ENCODE measurements at places on chromosomes 1 and 21.

DNA sequence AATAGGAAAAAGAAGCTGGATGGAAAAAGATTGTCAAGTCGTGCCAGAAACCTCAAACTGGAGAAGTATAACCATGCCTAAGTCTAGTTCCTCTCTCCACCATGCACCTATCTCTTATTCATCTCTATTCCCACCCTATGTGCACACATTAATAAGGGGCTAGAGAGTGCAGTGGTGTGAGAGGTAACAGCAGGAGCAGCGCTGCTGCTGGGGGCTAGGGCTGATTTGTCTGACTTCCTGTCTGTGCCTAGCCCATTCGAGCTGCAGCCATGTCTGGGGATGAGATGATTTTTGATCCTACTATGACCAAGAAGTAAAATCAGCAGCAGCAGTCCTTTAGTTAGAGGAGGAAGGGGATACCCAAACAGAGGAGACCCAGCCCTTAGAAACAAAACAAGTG, 43.0 kb downstream of the TRIM33 start:
- DNase-seq, result no peak

DNA sequence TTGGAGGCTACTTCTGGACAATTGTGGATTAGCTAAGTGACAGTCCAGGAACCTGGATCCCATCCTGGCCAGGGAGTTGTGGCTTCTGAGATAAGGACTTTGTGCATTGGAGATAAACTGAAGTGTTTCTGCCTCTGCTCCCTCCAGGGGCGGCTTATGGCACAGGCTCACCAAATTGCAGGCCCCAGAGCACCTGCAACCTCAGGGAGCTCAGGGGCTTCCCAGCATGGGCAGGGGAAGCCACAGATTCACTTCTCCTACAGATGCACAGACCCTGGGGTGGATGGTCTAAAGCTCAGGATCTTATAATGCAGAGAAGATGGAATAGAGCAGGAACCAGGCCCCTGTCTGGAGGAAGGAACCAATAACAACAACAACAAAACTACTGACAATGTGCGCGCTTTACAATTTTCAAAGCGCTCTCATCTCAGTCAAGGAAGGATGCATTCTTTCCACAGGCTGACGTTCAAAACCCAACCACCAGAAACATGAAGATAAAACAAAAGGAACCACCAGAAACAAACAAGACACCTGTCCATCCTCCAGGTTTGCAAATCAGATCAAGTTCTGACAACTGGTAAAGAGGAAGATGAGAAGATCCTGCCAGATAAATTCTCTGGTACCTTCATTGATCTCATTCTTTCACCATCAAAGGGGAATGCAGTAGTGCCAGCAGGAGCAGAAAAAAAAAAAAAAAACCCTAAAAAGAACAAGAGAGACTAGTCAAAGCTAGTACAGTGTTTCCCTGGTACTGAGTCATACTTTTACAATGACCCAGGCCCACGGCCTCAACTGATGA, 121.0 kb upstream of the IRF2BP2 start:
- DNase-seq, result no peak

DNA sequence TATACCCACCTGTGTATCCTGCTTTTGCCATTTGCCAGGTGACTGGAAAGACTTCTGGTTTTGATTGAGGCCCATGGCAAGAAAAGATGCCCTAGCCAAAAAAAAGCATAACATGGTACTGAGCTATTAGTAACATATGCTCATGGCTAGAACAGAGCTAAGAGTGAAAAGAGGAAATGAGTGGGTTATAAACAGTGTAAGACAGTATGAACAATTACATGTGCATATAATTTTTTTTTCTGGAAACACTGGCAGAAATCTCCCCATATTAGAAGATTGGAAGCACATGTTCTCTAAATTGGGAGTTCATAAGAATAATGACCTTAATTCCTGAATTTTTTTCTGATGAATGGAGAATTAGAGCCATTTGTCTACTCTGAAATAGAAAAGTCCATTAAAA, 41.2 kb upstream of the PDC start:
- no peak for DNase-seq

DNA sequence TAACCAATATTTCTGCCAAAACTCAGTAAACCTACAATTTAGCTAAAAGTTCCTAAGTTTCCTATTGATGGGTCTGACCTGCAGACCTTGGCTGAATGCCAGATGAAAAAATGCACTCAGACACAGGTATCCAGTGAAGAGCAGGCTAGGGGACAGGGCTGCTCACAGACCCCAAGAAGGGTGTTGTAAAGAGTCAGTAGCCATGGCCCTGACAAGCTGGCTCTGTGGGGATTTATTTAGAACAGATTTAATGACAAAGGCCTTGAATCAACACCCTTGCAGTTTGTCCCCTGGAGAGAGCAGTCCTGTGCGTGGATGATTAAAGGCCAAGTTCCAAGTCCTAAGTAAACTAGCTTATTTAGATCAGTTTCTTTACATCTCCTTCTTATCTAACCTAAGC, 1243.2 kb upstream of the ADGRL4 start:
- no peak for DNase-seq

- no peak for DNase-seq
These were observed 32.1 kb downstream of the RABGAP1L start for GRCh38 chr1:174191349-174191862.

- no peak for DNase-seq
These were observed 4.0 kb upstream of the NKAIN1 start for GRCh38 chr1:31243501-31244286.

DNA sequence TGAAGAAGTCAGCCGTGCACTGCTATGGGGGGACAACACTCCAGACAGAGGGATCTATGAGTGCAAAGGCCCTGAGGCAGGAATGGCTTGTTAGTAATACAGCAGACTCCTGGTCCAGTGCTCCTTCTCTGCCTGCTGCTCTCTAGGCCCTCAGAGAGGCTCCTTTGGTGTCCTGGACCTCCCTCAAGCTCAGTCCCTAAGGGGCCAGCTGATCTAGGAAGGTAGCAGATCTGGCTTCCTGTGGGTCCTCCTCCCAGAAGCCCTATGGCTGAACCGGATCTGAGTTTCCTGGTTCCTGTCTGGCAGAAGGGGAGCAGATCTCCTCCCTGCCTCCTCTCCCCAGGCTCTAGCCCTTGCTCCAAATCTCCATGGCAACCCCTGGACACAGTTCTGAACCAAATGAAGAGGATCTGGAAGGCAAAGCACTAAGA, at the start of gene LDLRAD2:
Gene LDLRAD2 (plus strand): TSS at position 391 of the 431 bp plus-strand sequence. CDS start 187 bp downstream, outside the sequence.
- no peak for DNase-seq

DNA sequence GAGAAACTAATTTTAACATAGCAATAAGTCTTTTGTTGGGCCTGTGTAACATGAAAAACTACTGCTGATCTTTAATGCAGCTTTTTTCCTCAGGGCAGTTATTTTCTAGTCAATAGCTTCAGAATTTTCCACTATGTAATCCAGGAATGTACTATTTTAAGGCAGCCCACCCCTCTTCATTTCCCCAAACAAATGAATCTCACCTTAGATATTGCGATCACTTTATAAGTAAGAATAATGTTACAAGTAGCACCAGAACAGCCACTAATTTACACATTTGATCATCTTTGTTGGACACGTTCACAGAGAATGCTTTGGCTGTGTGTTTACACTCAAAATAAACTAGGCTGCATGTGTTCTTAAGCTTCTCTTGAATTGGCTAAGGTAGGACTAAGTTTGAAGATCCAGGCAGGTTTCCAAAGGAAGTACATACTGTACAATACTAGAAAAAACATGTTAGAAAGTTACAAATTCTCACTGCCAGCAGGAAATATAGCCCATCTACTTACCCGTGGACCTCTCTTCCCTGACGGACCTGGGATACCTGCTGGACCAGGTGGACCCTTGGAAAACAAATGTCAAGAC, 41.7 kb downstream of the COL24A1 start:
- no peak for DNase-seq

GRCh38 chr1:29304025-29304684, 67.8 kb downstream of the PTPRU start:
- DNase-seq, result no peak

GRCh38 chr1:203926025-203926540, 64.7 kb downstream of the SNRPE start:
- DNase-seq, result no peak

GRCh38 chr1:116999596-116999995, 2.0 kb upstream of the CD101 start:
- DNase-seq, result no peak

DNA sequence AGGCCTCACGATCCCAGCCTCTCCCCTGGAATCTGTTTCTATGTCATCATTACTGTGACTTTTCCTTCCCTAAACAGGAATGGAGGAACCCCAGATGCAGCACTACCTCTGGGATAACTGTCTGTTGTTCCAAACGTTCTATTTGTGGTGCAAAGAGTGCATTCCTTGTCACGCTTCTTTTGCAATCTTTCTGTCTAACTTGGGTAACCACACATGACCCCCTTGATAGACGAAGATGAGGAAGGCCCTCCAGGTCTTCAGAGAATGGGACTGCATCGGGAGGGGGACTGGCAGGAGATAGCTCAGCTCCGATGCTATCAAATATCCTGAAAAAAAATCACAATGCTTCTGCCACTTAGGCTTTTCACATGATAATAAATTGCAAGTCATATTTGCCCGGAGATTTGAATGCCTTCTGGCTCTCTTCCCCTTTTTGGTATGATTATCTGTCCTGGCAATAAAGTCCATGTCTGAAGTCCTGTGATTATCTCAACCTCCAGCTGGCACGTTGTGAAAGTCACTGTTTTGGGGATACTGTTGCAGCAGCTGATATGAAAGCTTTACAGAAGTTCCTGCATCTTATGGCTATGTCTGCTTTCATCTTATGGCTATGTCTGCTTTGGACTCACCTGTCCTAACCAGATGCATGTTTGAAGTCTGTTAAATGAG, 148.7 kb upstream of the LMO4 start:
- no peak for DNase-seq

DNA sequence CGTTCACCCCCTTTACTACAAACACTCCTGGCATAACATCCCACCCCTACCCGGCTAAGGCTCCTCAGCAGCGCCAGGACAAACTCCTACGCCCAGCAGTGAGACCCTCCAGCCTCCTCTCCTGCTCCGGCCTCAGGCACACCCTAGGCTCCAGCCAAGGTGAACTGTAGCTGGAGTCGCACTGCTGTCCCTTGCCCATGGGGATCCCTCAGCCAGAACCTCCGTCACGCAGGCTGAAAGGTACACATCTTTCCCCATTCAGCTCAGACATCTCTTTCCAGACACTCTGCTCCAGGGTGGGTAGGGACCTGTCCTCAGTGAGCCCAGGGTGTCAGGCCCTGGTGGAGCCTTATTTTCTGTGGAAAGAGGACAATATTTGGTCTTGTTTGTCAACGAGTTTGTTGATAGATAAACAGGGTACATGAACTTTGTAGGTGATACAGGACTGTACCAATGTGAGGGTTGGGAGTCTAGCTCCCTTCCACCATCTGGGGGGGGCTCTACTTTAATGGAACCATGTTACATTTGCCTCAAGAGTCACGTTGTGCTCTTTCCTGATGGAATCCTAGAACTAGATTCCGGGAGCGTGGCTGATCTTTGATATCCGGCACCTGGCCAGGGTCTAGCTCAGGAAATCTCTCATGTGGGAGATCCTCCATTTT, 56.5 kb upstream of the SSBP3 start:
- DNase-seq, result no peak

GRCh38 chr1:48701445-48701844, 75.2 kb downstream of the BEND5 start:
- no peak for DNase-seq

- no peak for DNase-seq
These were observed 17.2 kb upstream of the SYNC start for GRCh38 chr1:32719681-32720275.

DNA sequence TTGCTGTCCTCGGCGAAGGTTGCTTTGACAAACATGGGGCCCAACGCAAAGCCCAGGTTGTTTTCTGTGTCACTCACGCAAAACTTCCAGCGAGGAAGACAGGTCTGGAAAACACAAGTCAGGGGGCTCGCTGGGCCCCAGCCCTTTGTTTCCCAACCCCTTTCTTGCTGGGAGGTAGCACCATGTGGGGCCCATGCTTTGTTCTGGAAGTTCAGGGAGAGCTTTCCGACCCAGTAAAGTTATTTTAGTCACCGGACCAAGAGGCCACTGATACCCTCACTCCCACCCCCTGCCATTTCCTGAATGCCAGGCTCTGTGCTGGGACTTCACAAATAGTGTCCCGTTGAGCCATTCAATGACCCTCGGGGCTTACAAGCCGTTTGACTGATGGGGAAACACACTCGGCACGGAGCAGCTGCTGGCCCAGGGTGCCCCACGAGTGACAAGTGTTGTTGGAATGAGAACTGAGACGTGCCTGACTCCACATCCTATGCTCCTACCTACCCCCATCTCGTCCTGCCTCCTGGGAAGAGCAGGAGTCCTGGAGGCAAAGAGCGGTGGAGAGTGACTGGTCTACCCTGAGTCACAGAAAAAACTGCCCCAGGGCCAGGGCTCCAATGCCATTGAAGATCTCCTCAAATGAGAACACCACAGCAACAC, 52.0 kb downstream of the ECE1 start:
- DNase-seq, result no peak

DNA sequence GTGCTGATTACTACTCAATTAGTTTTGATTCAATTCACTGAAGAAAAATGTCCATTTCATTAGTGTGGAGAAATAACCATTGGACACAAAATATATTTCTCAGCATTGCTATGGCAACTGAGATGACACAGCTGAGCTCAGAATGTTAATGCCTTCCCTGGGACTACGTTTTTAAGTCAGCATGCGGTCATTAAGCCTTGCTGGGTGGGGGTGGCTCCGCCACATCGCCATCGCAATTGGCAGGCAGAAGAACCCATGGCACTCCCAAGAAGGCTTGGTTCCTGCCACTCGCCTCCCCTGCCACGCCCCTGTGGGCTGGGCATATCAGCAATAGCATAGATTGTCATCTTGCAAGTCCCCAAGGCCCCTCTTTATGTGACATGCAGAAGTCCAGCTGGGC, 256.7 kb upstream of the CAMK1G start:
- DNase-seq, result no peak

- DNase-seq, result no peak
These were observed 1030.9 kb downstream of the AMY1C start for GRCh38 chr1:104780470-104781078.

DNA sequence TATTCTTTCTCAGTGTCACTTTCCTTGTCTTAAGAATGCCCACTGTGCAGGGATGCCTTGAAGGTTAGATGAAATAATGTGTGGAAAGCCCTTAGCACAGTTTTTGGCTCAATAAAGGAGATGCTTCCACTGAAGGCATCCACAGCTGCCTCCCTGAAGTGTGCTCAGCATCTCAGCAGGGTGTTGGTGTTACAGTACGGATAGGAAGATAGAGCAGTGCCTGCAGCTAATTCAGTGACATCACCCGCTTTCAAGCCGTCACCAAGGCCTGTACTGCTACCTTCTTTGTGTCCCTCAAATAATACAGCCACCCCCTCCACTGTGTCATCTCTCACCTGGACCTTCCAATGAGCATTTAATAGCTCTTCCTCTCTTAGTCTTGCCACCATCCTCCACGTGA, 59.0 kb downstream of the NDUFS5 start:
- DNase-seq, result no peak

- no peak for DNase-seq
These were observed 15.0 kb downstream of the KCNQ4 start for GRCh38 chr1:40798366-40799281.

DNA sequence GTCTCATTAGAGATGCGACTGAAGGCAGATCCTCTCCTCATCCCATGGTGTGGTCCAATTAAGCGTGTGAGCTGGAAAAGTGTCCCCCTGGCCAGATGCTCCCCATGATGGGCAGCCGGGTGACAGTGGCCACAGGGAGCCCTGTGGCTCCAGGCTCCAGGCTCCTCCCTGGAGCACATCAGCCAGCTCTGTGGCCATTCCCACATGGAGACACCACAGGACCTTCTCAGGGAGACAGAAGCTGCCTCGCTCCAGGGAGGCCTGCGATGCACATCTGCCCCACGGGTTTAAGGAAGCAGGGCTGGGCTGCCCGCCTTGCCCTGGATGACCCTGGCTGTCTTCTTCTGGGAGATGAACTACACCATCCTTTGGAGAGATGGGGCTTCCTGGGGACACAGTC, 99.9 kb upstream of the TLR5 start:
- DNase-seq, result no peak
